NCI-H526 (cell line): ENCODE measurements at places on chromosomes 4 and X.

DNA sequence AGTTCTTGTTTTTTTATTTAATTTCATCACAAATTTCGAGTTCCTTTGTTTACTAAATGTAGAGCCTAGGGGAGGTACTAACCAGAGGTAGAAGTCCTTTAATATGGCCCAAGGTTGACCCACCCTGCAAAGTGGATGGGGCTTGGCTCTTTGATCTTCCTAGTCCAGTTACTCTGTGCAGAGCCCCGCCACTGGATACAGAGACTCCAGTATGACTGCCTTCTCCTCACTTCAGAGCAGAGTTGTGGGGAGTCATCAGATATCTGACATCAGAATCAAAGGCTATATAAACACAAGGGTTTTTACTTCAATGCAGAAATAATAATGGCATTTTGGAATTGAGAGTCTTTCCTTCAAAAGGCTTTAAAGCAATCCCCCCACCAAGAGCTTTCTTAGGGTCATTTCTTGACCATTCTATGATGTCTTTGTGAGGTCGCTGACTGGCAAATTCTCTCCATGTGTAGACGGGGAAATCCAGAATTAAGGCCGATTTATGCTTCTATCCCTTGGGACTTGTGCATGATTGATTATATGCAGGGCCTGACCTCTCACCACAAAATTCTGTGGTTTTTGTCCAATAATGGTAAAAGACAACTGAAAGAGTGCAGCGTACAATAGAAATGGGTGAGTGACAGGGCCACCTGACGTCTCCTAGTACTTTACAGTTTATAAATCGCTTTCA is 88.3 kb upstream of the CITED1 start:
- no peak for DNase-seq

DNA sequence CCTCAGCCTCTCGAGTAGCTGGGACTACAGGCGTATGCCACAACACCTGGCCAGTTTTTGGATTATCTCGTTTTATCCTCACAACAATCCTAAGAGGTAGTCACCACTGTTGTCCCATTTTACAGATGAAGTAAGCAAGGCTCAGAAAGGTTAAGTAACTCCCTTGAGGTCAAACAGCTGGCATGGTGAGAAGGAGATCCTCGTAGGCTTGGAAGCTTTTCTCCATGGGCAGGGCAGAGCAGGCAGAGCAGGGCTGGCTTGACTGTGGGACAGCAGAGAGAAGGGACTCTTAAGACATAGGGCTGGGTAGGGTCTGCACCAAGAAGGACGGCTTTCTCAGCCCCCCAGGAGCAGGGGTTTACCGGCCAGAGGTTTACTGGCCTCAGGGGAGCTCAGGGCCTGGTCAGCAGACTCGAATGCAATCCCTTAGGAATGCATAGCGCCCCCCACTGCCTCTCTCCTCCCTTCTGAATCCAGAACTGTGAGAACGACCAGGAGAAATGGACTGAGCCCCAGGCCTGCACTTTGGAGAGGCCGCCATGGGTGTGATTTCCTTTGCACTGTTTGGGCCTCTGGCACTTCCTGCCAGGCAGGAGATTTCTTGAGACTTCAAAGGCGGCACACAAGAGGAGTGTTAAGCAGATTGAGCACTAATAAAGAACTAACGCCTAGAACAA is 14.0 kb upstream of the CDKN2AIP start:
- no peak for DNase-seq

GRCh38 chr4:155609455-155610059 is 57.1 kb upstream of the GUCY1A1 start:
- no peak for DNase-seq

DNA sequence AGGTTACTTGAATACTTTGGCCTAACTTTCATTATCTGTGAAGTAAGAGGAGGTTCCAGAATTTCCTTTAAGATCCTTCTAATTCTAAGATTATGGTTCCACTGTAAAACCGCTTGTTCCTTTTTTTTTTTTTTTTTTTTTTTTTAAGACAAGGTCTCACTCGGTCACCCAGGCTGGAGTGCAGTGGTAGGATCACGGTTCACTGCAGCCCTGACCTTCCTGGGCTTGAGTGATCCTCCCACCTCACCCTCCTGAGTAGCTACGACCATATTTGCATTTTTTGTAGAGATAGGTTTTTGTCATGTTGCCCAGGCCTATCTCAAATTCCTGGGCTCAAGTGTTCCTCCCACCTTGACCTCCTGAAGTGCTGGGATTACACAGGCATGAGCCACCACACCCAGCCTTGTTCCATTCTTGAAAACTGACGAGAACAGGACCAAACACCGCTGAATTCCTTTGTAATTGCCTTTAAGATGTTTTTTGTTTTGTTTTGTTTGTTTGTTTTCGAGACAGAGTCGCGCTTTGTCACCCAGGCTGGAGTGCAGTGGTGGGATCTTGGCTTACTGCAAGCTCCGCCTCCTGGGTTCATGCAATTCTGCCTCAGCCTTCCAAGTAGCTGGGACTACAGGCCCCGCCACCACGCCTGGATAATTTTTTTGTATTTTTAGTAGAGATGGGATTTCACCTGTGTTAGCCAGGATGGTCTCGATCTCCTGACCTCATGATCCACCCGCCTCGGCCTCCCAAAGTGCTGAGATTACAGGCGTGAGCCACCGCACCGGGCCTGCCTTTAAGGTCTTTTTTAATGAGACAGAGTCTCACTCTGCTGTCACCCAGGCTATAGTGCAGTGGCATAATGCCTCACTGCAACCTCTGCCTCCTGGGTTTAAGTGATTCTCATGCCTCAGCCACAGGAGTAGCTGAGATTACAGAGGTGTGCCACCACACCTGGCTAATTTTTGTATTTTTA is 6.8 kb downstream of the PDS5A start:
- no peak for DNase-seq

DNA sequence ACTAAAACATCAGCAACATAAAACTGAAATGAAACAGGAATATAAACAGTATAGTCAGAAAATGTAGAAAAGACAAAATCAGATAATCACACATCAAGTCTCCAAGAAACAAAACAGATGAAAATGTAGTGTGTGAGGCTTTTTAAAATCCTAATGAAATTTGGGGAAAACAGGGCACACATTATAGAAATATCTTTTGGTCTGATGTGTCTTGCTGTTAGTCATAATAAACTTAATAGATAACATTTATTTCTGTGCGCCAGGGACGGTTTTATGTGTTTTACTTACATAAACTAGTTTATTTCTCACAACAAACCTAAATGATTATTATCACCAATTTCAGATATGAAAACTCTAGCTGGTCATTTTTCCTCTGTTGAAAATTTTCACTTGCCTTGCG is 293.9 kb upstream of the GATB start:
- DNase-seq: no peak

GRCh38 chrX:136065044-136065671 is 79.9 kb downstream of the SLC9A6 start:
- no peak for DNase-seq

GRCh38 chr4:23853986-23854660 is 35.7 kb downstream of the PPARGC1A start:
- no peak for DNase-seq

GRCh38 chrX:288561-288991 is 7.4 kb downstream of the PLCXD1 start:
- no peak for DNase-seq

GRCh38 chrX:40085102-40085551 is 12.6 kb downstream of the BCOR start:
- peak; percentile 66 for DNase-seq

- DNase-seq: no peak
Measured at GRCh38 chr4:93617606-93618005, 210.9 kb upstream of the ATOH1 start.

DNA sequence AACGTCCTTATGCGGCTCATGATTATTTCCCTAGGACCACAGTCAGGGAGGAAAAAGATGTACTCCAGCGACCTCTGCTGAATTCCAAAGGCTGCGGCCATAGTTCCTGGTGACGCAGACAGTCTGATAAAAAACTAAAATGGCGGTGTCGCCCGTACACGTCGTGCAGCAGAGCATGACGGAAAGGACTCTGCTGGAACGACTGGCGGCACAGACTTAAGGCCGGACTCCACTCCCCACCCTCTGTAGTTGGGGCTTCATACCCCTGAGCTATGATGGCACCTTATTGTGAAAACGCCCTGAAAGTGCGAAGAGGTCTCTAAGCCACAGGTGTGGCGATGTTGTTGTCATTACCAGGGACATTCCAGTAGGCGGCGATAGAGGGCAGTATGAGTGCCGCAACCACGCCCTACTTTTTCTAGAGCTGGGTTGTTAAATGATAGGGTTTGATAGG is 90.0 kb upstream of the EDA2R start:
- DNase-seq: peak; percentile 39

GRCh38 chrX:120242813-120243212 is 7.8 kb upstream of the ZBTB33 start:
- no peak for DNase-seq

DNA sequence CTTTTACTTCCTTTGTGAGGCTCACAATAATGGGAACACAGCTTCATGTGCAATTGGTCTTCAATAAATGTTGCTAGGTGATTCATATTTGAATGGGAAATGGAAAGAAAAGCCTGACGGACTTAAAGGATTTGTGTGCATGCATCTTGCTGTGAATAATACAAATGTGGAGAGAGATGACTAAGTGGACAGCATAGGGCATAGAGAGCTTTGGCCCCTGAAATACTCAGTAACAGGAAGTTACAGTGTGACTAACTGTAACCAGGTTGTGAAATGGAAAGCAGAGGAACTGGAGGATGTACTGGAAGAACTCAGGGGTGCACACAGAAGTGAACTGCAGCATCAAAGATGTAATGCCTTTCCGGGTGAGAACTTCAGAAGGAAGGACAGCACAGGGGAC is 206.7 kb downstream of the MGST2 start:
- no peak for DNase-seq

GRCh38 chrX:24886916-24887315 is 128.8 kb downstream of the ARX start:
- no peak for DNase-seq

GRCh38 chr4:180811556-180811955 is 1431.6 kb upstream of the TENM3 start:
- DNase-seq: no peak

DNA sequence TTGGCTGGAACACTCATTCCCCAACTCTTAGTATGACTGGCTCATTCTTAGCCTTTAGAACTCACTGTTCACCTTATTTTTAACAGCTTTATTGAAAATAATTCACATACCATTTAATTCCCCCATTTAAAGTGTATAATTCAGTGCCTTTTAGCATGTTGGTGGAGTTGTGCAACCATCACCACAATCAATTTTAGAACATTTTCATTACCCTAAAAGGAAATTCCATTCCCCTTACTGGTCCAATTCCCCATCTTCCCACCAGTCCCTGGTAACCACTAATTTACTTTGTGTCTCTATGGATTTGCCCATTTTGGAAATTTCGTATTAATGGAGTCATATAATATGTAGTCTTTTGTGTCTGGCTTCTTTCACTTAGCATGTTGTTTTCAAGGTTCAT is 19.7 kb downstream of the NHSL2 start:
- no peak for DNase-seq

DNA sequence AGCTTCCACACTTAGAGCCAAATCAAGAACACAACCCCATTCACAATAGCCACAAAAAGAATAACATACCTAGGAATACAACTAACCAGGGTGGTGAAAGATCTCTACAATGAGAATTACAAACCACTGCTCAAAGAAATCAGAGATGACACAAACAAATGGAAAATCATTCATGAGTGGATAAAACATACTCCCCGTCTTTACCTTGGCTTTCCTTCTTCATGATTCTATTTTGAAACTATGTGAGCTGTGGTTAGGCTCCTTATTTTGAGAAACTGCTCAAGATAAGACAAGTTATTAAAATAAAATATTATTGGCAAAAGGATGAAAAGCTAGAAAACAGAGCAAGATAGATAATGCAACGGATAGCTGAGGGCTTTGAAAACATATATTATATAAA is 598.1 kb upstream of the FAT1 start:
- no peak for DNase-seq

DNA sequence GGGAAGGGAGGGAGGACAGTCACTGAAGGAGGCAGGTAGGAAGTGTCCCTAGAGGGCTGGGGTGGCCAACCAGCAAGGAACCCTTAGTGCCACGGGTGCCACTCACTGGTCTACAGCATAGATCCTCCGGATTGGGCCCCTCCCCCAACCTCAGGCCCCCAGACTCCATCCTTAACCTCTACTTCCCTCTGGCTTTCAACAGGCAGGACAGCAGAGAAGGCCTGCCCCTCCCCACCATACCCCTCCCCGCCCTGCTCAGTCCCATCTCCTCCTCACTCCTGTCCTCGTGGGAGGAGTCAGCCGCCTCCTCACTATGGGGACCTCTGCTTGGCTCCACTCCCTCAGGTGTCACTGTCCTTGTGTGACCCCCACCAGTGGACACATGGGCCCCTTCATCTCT is 77.7 kb upstream of the PSAPL1 start:
- no peak for DNase-seq

- DNase-seq: no peak
Measured at GRCh38 chr4:181810711-181811110, 432.5 kb upstream of the TENM3 start.

- no peak for DNase-seq
Measured at GRCh38 chr4:38523524-38524448, 140.2 kb upstream of the KLF3 start.

- no peak for DNase-seq
Measured at GRCh38 chr4:160947653-160948052, 1216.1 kb downstream of the FSTL5 start.

- DNase-seq: no peak
Measured at GRCh38 chrX:18709833-18710232, 2.4 kb downstream of the PPEF1 start.

- DNase-seq: no peak
Measured at GRCh38 chrX:20382518-20383297, 116.0 kb upstream of the RPS6KA3 start.

DNA sequence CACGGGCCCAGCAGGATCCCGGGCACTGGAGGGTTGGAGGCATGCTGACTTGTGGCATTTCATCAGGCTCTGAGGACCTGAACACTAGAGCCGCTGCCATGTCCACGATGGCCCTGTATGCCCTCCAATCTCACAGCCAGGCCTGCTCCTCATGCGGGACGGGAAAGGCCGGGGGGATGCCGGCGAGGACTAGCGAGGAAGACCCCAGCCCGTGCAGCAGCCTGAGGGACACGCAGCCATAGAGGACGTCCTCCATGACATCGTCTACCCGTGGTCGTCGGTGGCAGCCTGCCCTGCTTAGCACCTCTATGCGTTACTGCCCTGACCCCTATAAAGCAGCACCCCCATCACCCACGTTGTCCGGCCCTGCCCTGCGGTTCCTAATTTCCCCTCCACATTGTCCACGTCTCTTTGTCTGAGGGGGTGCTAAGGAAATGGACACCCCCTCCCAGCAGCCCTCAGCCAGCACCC is 32.6 kb downstream of the HMX1 start:
- no peak for DNase-seq

GRCh38 chrX:148577741-148578140 is 77.3 kb downstream of the AFF2 start:
- DNase-seq: no peak

GRCh38 chr4:120007896-120008436 is 58.7 kb downstream of the MAD2L1 start:
- DNase-seq: no peak

DNA sequence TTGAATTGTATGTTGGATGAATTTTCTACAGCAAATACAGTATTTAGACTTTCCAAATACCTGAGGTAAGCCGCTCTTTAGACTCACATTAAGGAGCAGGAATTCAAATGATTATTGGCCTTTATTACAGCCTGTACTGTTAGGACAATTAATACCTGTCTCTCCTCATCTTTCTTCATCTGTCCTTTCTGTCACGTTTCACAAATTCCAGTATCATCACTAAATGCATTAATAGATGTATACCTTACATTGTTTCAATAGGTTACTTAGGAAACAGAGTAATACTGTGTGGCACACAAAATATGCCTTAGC is 1.2 kb downstream of the FAM241A start:
- DNase-seq: no peak
